NCI-H1092 (cell line): ENCODE measurements at places on chromosomes 1 and 21.

DNA sequence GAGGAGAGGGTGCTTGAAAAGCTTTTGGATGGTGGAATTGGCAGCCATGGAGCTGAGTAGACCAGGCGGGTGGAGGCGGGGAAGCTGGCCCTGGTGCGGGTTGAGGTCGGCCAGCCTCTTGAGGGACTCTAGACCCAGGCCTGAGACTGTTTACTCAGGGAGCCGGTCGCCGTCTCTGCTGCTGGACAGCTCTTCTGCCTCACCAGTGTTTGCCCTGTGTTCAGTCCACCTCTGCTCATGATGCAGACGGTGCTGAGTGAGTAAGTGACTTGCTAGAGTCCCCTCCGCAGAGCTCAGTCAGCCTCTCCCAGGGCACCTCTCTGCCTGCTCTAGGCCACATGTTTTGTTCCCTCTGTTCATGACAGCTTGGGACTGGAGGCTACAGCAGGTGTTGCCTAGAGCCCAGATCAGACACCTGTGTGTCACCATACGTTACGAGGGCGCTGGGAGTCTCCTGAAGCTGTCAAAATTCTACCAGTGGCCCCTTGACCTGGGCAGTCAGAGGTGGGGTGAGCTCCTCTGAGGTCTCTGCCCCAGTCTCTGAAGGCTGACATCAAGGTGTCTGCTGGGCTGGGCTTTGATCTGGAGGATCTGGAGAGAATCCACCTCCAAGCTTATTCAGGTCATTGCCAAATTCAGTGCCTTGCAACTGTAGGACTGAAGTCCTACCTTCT is 73.5 kb upstream of the WNT4 start:
- DNase-seq = no peak

- DNase-seq = no peak
Measured at GRCh38 chr1:243388276-243388675, 132.4 kb downstream of the SDCCAG8 start.

DNA sequence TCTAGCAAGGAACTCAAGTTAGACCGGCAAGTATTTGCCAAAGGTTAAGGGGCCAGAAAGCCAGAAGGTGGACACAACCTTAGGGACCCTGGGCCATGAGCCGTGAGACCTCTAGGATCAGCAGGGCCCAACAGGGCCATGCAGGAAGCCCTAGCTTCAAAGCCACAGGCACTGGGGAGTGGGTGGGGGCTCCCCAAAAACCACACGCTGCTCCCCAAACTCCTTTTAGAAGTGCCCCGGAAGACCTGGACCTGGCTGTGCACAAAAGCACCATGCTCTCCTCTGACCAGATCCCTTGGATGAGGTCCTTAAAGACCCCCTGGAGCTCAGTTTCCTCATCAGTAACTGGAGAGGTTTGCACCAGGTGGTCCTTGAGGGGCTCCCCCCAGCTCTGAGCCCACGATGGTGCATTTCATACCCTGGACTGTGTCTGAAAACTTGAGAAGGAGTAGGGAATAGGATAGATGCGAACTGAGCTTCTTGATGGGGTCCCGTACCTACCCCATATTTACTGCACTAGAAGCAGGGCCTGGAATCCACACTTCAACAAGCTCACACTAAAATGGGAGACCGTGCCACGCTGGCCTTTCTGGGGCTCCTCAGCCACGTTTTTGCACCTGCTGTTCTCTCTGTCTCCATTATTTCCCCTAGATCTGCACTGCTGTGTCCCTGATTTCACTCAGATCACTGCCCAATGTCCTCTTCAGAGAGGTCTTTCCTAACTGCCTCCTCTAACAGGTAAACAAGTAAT is 40.6 kb upstream of the LBR start:
- no peak for DNase-seq

DNA sequence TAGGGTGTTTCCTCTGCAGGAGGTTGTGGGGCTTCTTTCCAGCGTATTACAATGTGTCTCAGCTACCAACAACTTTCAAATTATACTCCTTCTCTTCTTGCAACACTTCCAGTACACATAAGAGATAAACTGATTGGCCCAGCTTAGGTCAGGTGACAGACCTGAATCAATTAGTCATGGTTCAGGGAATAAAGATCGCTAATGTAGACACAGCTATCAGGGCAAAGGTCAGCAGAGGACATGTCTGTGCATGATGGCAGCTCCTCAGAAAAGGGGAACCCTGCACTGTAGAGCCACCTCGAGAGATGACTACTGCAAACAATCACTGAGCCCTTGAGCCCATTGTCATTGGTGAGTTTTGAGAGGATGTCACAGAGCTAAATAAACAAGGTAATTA is 36.8 kb upstream of the PKN2 start:
- no peak for DNase-seq
